H7 (cell line): ENCODE measurements at places on chromosomes 3 and 15. TPM values are rescaled to one million over a fixed set of nuclear protein-coding genes. Genes with fewer than 3 reads are reported as not detected.

Gene MYZAP
- total RNA-seq = 0.35 and 0.81 TPM in 2 replicates

Gene FBXL22
- 0.26 and 0.90 TPM in 2 replicates for total RNA-seq

GRCh38 chr3:130894130-130894985 lies 474 bp downstream of the ATP2C1 start:
- DNase-seq = peak; percentile 78

- DNase-seq = no peak
Measured at GRCh38 chr3:145959457-145960088, 201.4 kb downstream of the PLOD2 start.

DNA sequence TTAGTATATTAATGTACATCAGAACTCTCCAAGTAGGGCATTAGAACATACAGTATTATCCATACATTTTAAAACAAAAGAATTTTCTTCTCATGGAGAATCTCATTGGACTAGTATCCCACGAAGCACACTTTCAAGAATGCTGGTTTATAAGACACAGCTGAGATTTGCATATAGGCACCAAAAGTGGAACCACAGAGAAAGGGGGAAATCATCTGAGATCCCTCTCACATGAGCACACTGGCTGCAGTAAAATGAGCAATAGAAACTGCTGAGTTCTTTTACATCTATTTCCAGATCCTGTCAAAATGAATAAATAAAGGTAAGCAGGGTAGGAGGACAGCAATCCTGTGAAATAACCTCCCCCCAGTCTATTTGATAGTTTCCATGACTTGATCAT lies 665.3 kb downstream of the FHIT start:
- no peak for DNase-seq

GRCh38 chr15:81336568-81336967 lies 12.6 kb upstream of the STARD5 start:
- no peak for DNase-seq

GRCh38 chr3:113212844-113213375 lies 1.6 kb downstream of the BOC start:
- DNase-seq = no peak
